ENCODE measurements at places on chromosomes 7 and 10.

- DNase-seq, result no peak
Observed at GRCh38 chr7:132646052-132646451, 69.8 kb upstream of the PLXNA4 start.

DNA sequence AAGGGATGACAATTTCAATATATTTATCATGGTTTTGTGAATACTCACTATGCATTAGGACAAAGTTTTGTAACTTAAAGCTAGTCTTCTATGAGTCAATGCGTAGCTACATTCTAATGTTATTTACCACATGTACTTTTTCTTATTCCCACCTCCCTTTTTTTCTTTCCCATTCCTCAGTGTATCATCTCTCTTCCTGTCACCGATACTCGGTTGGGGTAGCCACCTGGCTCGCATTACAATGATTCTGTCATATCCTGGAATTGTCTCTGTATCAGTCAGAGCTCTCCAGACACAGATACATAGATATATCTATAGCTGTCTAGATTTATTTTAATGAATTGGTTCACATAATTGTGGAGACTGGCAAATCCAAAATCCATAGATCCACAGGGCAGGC, 9.8 kb upstream of the RALA start:
- no peak for DNase-seq

- no peak for DNase-seq
Observed at GRCh38 chr7:104039363-104039762, 49.9 kb upstream of the RELN start.

GRCh38 chr10:31584876-31585275, 265.9 kb downstream of the ZEB1 start:
- DNase-seq, result no peak

- no peak for DNase-seq
Observed at GRCh38 chr10:60290558-60290957, 99.1 kb downstream of the ANK3 start.

DNA sequence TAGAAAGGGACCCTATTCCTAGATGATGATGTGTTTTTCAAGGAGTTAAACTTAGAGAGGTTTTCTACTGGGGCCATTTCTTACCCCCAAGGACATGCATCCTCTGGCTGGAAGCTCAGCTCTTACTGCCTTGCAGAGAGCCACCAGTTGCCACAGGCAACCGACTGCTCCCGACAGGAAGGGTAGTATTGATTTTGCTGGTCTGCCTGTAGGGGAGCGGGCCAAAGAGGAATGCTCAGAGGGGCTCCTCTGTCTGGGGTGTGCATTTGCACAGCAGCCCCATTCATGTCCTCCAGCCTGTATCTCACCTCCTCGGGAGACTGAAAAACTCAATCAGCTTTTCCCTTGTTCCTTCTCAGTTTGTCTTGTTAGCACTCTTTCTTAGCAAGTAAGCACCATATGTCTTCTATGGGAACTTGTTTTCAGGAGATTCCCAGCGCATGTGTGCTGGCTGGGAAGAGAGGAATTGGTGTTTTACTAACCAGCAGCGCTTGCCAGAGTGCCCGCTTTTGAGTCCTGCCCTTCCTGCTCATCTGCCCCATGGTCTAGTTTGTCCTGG, 739.0 kb upstream of the GALNT17 start:
- DNase-seq, result no peak

DNA sequence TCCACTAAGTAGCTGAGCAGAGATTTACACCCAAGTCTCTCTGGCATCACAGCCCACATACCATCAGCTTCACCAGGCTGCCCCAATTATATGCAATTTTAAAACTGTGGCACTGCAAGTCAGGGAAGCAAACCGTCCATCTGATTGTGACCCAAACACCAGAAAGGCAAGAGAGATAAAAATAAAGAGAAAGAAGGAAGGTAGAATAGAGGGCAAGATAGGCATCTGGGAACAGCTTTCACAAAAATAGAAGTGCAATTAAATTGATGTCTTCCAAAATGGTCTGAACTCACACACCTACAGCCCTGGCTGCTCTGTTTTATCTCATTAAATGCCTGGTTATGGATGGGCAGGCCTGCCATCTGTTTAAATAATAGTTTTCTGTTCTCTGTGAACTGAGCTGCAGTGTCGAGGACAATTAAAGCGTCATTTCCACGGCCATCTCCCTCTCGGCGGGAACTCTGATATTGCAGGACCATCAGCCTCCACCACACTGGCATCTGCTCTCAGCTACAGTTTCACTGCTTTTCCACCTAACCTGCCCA, 509.1 kb downstream of the INHBA start:
- no peak for DNase-seq

GRCh38 chr10:102635377-102635776, 8.9 kb upstream of the TRIM8 start:
- DNase-seq, result peak; percentile 39

GRCh38 chr10:86594535-86594934, 59.8 kb upstream of the OPN4 start:
- no peak for DNase-seq

DNA sequence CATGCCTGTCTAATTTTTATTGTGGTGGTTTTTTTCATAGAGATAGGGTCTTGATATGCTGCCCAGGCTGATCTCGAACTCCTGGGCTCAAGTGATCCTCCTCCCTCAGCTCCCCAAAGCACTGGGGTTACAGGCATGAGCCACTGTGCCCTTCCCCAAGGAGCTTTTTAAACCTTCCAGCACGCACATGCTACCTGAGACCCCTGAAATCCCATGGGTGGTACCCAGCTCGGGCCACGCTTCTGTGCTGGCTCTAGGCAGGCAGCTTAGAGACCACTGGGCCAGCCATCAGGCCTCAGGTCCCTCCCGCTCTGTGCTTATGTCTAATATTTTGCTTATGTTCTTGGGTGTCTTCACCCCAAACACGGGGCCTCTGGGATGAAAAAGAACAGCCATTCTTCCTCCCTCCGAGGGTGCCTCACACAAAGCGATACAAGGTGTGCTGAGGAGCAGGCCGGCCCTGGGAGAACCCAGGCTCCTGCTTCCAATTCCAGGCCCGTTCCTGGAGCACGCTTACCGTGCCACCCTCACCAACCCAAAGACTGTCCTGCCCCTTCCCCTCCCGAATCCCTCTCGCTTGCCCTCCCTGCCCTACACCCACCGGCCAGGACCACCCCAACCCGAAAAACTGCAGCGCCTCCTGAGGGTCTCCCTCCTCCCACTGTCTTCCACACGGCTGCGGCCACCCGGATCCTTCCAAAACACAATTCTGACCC, 10.9 kb downstream of the SPOCK2 start:
- DNase-seq, result no peak

- no peak for DNase-seq
Observed at GRCh38 chr7:68244389-68244788, 1247.8 kb downstream of the TYW1 start.
